Left kidney (tissue), 8 donors: ENCODE measurements at places on chromosomes 1 and 21. TPM values are rescaled to one million over a fixed set of nuclear protein-coding genes. Genes with fewer than 3 reads are reported as not detected.

- DNase-seq, result no peak
Observed at GRCh38 chr21:28734522-28735175, 258.0 kb downstream of the LTN1 start.

DNA sequence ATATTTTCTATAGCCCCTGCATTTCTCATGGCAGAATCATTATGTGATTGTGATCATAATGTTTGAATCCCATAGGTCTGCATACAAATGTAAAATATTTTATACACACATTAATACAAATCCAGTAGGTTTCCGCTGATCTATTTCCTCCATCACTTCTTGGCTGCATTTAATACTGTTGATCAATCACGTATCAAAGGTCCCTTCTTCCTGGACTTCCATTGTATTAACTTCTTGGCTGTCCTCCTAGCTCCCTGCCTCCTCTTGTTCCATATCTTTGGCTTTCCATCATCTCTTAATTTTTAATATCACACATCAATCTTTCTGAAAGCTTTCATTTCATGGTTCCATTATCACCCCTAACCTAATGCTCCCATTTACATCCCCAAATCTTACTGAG, 97.6 kb downstream of the PROX1 start:
- DNase-seq, result no peak

- no peak for DNase-seq
Observed at GRCh38 chr1:48794816-48795215, 18.1 kb upstream of the BEND5 start.

GRCh38 chr1:117612517-117613248, 6.8 kb downstream of the TENT5C start:
- DNase-seq, result no peak

- no peak for DNase-seq
Observed at GRCh38 chr21:30482130-30482529, 2.0 kb upstream of the KRTAP19-1 start.

- DNase-seq, result no peak
Observed at GRCh38 chr1:46484783-46485490, 4.7 kb upstream of the DMBX1 start.

GRCh38 chr1:23727362-23727811, 15.9 kb upstream of the ELOA start:
- no peak for DNase-seq

DNA sequence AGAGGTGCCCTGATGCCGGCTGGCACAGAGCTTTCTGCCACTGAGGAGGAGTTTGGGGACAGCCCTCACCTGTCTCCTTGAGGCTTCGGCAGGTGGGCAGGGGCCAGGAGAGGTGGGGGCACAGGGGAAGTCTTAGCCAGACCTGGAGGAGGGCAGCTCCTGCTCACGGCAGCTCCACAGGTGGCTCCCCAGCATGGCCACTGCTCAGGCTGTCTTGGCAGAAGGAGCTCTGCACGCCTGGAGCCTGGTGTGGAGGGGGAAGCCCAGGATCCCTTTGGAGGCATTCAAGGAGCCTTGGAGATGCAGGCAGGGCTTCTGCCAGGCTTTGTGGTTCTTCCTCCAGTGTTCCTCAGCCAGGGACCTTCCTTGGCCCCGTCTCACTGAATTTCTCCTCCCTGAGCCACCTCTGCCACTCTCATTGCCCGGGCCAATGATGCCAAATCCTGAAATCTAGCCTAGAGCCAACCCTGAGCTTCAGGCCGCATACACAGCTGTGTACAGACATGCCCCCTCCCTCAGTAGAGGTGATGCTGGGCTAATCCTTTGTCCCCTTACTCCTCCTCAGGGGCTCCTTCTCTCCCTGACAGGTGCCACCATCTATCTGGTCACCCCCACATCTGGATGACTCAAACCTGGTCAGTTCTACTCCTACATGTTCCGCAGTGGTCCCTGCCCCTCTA, 251.8 kb upstream of the VAMP3 start:
- no peak for DNase-seq

- DNase-seq, result no peak
Observed at GRCh38 chr1:17539477-17540254, at the start of gene ARHGEF10L. Gene ARHGEF10L, plus strand, starts transcription at chr1:17539698. Its CDS starts 40,898 bp downstream, at chr1:17580596.

GRCh38 chr1:56404066-56404465, 175.3 kb downstream of the PLPP3 start:
- no peak for DNase-seq

The CFAP141 gene
- polyA plus RNA-seq, result not detected

The TFB2M gene
- polyA plus RNA-seq, result 21.3 TPM

The MYOM3 gene
- 22.1 TPM for polyA plus RNA-seq

The ICOSLG gene
- 7.3 TPM for polyA plus RNA-seq

The FGR gene
- 1.2 TPM for polyA plus RNA-seq

The KLF17 gene
- 0.05 TPM for polyA plus RNA-seq
